ENCODE measurements at places on chromosomes 16 and 17.

DNA sequence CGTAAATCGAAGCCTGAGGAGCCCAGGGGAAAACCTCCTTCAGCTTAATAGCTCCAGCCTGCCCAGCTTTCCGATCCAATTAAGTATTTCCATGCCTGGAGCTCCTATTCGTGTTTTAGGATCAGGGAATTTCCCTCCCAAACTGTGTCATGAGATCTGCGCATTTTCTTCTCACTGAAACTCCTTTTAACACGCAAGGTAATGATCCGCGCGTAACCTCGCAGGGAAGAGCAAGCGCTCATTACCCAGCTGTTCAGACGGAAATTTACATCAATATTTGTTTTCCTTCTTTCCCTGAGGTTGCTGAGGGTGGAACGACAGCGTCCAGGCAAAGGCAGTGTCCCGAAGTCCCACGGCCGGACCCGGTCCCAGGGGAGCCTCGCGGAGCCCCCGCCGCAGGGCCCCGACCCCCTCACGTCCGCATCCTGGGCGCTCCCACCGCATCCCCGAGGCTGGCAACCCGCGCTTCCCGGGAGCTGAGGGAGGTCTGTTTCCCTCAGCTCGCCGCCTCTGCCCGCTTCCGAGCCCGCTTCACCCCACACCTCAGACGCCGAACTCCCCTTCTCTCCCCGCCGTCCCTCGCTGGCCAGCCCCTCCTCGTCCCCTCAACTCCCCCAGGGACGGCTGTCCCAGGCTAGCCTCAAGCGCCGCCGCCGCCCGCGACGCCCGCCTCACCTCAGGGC is 415 bp downstream of the ABCA5 start:
- ATAC-seq: peak; percentile 71

GRCh38 chr17:68843522-68843921 is 111.7 kb downstream of the ABCA8 start:
- ATAC-seq: no peak

- ATAC-seq: no peak
Observed at GRCh38 chr17:48909783-48910182, 1.6 kb downstream of the UBE2Z start.

GRCh38 chr16:70713824-70714223 is 28.0 kb upstream of the MTSS2 start:
- no peak for ATAC-seq

GRCh38 chr16:12449795-12450194 is 353.9 kb downstream of the CPPED1 start:
- no peak for ATAC-seq

GRCh38 chr16:62130101-62130500 is 93.9 kb upstream of the CDH8 start:
- ATAC-seq: no peak

DNA sequence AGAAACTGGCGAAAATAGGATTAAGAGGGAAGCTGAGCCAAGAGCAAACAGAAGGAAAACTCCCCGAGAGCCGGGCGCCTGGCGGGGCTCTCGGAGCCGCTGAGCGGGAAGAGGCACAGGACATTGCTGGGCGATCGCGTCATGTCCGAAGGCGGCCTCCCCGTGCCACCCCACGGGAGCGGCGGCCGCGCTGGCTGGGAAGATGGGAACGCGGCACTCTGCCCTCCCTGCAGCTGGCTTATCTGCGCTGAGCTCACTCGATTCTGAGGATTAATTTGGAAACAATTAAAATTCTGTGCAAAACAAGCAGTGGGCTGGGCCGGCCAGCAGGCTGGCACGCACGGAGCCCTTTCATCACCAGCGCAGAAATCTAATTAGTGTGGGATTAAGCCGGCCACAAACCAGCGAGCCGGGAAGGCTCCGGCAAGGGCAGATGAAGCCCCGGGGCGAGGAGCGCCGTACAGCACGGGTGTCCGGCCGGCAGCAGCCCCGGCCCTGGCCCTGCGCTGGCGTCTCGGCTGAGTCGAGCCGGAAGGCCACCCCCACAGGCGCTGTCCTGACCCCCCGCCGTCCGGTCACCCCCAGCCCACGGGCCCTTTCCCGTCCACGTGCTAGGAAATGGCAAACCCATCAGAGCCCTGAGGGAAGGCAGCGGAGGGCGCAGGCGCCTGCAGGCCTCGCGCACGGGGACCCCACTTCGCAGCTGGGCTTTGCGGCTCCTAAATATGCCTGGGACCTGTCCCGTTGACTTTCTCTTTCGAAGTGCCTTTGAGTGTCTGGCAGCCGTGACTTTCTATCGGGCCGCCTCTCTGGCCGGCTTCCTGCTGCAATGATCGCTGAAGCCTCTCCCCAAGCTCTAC is 37.9 kb downstream of the SOX8 start:
- ATAC-seq: peak; percentile 77

DNA sequence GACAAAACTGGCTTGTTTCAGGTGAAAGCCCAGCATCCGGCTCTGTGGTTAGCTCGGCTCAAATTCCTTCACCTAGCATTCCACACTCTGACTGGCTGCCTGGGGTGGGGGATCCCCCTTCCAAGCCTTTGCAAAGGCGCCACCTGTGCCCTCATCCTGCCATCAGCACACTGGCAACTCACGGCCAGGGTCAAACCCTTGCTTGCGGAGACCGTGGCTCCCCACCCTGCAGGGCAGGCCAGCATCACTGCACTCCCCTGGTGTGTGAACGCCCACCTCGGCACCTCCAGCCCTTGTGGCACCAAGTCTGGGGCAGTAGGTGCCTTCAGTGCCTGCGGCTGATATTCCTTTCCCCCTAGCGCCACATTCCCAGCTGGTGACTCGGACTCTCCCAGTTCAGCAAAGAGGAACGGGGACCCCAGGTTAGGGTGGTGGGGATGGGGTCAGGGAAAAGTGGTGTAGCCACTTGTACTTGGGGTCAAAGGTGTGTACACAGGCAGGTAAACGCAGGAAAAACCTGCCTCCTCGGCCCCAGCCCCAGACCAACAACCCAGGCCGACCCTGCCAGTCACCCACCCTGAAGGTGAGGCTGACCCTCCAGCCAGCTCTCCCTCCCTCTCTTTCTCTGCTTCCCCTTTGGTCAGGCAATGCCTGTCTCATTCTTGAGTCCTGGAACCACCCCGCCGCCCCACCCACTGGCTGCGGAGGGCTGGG is 1.1 kb downstream of the FLII start:
- ATAC-seq: peak; percentile 36

GRCh38 chr17:82231562-82232321 is 2.9 kb downstream of the SLC16A3 start:
- no peak for ATAC-seq

DNA sequence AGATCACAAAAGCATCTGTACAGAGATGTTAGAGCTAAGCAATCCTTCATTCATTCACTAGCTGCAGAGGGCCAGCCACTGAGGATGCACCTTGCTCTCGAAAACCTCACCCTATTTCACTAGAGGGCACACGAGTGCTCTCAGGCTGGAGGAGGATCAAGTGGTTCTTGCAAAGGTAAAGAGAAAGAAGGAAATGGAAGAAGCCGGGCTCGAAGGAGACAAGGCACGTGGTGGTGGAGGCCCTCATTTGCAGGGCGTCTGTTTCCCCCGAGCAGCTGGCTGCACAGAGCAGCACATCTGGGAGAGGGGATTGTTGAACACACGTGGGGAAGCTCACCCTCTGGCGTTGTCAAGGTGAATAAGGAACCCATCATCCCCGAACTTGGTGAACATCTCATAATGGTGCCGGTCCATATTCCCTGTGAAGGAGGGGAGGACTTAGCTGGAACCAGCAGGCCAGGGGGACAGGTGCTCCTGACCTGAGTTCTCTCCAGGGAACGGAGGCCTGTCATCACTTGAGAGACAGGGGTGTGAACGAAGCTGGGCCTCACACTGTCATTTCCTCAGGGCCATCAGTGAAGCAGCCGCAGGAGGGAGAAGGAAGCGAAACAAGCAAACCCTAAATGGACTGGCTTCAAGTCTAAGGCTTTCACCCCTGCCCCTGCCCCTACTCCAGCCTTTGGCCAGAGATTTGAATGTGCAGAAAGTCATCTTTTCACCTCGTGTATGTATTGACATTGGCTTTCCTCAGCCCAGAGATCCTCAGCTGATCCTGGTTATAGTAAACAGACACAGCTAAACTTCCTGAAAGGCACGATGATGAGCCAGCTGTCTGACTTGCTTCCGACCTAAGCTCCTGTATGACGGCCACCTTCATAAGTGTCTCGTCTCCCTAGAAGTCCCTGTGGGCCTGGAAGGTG is 27.6 kb downstream of the PRKAR1A start:
- peak; percentile 9 for ATAC-seq

GRCh38 chr17:36000732-36001109 is 632 bp downstream of the CCL15 start:
- ATAC-seq: no peak

DNA sequence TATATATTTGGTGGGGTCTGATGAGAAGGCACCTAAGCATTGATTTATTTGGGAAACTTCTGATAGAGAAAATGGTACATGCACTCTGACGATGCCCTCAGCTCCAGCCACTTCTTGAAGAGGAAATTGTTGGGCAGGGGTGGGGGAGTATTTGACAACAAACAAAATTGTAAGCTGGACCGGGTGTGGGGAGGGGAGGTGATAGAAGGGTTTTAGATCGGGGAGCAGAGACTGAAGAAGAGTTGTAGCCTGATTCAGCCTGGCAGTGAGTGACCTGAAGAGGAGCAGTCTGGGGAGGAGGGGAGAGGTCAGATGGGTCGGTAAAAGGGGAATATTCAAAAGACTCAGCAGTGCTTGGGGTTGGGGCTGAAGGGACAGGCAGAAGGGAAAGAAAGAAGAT is 2284.7 kb downstream of the TP53TG3F start:
- no peak for ATAC-seq

DNA sequence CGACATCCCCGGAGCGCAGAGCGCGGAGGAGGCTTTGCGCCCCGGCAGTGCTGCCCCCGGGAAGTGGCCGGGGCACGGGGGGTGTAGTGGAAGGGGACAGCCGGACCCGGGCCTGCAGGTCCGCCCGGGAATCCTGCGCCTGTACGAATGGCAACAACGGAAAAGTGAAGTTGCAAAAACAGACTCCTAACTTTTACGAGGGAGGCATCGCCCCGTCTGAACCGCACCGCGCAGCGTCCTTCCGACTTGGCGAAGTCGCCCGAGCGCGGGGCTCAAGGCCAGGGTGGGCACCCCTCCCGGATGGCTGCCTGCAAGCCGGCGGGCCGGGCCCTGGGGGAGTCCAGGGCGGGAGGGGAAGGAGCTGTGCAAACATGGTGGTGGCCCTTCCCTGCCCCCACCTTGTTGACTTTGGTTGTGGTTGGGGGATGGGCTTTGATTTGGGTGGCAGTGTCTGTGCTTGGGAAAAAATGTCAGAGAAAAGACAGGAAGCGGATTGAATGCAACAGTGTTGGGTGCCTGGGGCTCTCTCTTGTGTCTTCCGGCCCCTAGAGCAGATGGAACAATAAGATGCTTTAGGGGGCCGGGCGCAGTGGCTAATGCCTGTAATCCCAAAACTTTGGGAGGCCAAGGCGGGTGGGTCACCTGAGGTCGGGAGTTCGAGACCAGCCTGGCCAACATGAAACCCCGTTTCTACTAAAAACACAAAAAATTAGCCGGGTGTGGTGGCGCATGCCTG is 675 bp downstream of the RNF213 start:
- peak; percentile 43 for ATAC-seq

DNA sequence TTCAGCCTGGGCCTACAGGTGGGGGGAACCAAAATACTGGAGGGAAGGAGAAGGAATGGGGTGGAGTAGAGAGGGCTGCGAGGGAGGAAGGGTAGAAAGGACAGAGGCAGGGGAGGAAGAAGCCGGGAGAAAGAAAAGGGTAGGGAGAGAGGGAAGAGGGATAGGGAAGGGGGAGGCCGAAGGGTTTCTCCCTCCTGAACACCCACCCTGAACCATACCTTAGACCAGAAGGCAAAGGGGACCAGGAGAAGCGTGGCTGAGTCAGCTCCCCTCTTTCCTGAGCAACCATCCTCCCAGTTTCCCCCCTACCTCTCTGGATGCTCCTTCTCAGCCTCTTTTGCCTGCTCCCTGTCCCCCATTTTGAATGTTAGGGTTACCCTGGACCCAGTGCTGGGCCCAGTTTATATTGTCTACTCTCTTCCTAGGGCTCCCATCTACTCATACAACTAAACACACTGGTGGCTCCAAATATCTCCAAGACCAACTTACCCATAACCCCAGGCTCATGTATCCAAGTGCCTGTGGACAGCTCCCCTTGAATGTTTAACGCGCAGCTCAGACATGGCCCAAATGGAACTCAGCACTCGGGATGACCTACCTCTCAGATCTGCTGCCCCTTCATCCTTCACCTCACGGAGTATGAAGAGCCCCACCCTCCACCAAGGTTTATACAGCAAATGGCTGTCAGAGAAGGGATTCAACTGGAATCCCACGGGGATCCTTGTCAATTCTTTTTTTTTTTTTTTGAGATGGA is 7.8 kb downstream of the TSPOAP1 start:
- no peak for ATAC-seq

DNA sequence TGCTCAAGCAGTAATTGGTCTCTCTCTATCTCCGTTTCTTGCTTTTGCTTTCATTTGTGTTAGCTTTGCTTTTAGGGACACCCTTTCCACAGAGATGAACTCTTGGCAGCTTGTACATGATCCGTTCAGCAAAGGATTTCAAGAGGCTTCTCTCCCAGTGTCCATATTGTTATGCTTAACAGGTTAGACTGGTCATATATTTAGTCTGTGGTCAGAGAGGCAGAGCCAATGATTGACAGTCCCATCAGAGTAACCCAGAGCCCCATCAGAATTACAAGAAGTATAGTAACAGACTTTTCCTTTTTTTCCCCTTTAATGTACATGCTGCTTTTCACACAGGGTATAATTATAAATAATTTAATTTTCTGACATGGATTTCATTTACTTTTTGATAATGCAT is 34.4 kb downstream of the GDPD1 start:
- no peak for ATAC-seq

DNA sequence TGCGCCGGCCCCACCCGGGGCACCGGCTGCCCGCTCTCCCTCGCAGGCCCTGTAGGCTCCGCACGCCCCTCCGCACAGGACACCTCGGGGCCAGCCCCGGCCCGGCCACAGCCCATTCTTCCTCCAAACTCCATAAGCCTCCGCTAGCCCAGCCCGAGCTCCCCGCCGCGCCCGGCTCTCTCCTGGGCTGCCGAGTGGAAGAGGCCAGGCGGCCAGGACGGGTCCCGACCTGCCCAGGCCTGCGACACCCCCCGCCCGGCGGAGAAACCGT is 397 bp downstream of the NCOR1 start:
- peak; percentile 72 for ATAC-seq

GRCh38 chr16:78005881-78006280 is 16.5 kb upstream of the CLEC3A start:
- no peak for ATAC-seq

- ATAC-seq: no peak
Observed at GRCh38 chr17:39894681-39895376, 23.6 kb downstream of the GSDMB start.

- ATAC-seq: no peak
Observed at GRCh38 chr17:64217249-64217691, 45.8 kb downstream of the TEX2 start.
